IMR-90 (cell line): ENCODE measurements at places on chromosomes 2 and 18.

DNA sequence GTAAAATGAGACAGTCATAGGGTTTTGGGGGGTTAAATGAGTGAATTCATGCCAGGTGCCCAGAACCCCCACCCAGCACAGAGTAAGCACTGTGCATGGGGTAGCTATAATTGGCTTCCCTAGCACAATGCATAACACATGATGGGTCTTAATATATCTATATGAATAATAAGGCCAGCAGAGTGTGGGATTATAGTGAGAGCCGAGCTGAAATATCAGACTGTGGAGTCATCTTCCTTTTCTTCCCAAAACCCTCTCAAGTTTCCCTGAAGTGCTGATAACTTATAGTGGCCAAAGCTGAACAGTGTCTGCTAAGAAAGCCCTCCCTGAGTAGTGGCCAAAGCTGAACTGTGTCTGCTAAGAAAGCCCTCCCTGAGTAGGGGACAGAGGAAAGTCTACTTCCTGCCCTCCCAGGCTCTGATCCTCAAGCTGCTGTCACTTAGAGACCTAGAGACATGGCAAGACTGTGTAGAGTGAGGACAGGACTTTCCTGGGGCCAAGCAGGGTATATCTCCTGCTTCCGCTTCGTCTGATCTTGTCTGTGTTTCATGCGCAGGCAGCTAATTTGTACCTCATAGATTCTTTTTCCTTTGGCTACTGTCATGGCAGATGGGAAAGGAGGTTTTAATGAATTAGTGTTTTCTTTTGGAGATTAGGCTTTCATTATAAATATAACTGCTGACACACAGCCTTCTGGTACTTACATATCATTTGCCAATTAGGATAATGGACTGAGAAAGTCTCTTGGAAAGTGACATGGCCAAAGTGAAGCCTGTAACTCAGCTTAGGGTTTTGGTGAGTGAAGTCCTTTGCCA lies 94.9 kb downstream of the FHOD3 start:
- no peaks in the 10 kb centered on the region for H3K27me3 ChIP-seq
- H3K36me3 ChIP-seq: no peaks in the 10 kb centered on the region
- H3K4me1 ChIP-seq: peaks cover 6% of the 10 kb centered on the region
- H3K4me3 ChIP-seq: no peak overlapping the region
- peak; percentile 48 for DNase-seq

GRCh38 chr18:44898498-44898897 lies 217.8 kb downstream of the SETBP1 start:
- H3K4me1 ChIP-seq: no peaks in the 10 kb centered on the region
- H3K4me3 ChIP-seq: no peak overlapping the region
- H3K36me3 ChIP-seq: no peaks in the 10 kb centered on the region
- DNase-seq: no peak
- H3K27ac ChIP-seq: no peak overlapping the region

- H3K36me3 ChIP-seq: 0 out of 2 replicates have a peak, but pooled peaks cover 1% of the 10 kb centered on the region
- no peaks in the 10 kb centered on the region; the same call in 1 of the 2 replicates for H3K27me3 ChIP-seq
- H3K4me1 ChIP-seq: no peaks in the 10 kb centered on the region
Observed at GRCh38 chr18:5250603-5251002, 44.9 kb downstream of the ZBTB14 start.

DNA sequence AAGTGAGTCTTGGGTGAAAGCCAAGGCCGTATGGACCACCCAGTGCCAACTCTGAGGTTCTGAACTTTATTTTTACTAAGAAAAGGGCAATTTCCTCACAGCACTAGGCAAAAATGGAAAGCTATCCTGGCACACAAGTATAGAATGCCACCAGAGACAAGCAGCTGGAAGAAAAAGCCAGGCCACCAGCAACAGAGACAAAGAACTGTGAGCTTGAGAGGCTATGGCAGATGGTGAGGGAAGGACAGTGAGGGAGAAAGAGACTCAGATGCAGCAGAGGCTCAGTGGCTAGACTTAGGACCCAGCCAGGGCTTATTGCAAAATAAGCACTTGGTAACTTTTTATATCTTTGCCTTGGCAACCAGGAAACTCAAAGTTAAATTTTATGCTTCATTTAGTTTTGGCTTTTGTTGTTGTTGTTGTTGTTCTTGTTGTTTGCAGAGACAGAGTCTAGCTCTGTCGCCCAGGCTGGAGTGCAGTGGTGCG lies 78.0 kb upstream of the BZW1 start:
- H3K4me3 ChIP-seq: no peak overlapping the region
- H3K27me3 ChIP-seq: peaks cover 8% of the 10 kb centered on the region
- no peaks in the 10 kb centered on the region for H3K36me3 ChIP-seq

DNA sequence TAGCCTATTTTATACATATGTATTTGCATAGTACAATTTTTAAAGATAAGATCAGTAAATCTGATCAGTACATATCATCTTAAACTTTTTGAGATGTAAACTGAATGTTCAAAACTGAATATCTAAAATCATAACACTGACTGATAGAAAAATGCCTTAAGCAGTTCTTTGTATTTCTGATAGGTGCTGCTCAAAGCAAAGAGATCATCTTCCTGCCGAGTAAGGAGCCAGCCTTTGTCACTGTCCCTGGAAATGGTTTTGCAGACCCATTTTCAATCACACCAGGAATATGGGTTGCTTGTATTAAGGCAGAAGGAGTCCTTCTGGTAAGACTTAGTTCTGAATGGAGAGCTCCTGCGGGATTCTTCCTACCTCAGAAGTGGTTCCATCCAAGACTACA lies 135.0 kb downstream of the LAMA3 start:
- no peak overlapping the region for H3K4me3 ChIP-seq
- H3K4me1 ChIP-seq: no peaks in the 10 kb centered on the region
- H3K36me3 ChIP-seq: no peaks in the 10 kb centered on the region; the same call in 1 of the 2 replicates
- H3K27me3 ChIP-seq: no peaks in the 10 kb centered on the region; the same call in 1 of the 2 replicates
- peak; percentile 16 for DNase-seq
- no peak overlapping the region for H3K27ac ChIP-seq

DNA sequence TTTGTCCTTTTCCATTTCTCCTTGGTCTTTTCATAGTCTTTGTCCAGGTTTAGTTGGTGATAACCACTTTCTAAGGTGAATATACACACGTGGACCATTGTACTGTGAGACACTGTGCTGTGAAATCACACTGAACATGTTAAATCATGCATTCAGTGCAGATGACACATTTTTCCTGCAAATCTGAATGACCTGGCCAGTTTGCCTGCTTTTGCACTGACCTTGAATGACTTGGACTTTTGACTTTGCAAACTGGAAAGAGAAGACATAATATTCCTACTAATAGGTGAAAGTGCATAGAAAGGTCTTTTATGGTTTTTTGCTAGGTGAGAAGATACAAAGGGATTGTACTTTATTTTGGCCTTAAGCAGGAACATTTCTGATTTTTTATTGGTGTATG lies 21.7 kb upstream of the PHLPP1 start:
- DNase-seq: no peak
- H3K4me3 ChIP-seq: no peak overlapping the region
- no peaks in the 10 kb centered on the region for H3K4me1 ChIP-seq
- H3K27ac ChIP-seq: no peak overlapping the region

- H3K27me3 ChIP-seq: peaks cover 15% of the 10 kb centered on the region
- H3K4me3 ChIP-seq: no peak overlapping the region
- no peak for DNase-seq
- H3K4me1 ChIP-seq: peaks cover 6% of the 10 kb centered on the region; the same call in 1 of the 2 replicates
Observed at GRCh38 chr2:72830273-72830672, 4.4 kb upstream of the EXOC6B start.

GRCh38 chr18:55510809-55511208 lies 77.2 kb downstream of the TCF4 start:
- peak overlapping the region; percentile 54 for H3K27ac ChIP-seq
- no peaks in the 10 kb centered on the region for H3K27me3 ChIP-seq
- H3K4me3 ChIP-seq: peak overlapping the region; percentile 14; the same call in 1 of the 2 replicates
- H3K36me3 ChIP-seq: no peaks in the 10 kb centered on the region
- H3K4me1 ChIP-seq: peaks cover 15% of the 10 kb centered on the region
- DNase-seq: peak; percentile 92
